ENCODE measurements at places on chromosomes 12 and 14.

GRCh38 chr14:55336162-55336561 lies 64.9 kb downstream of the FBXO34 start:
- DNase-seq, result peak; percentile 14

- no peak for DNase-seq
These were observed 43.2 kb downstream of the SLC5A8 start for GRCh38 chr12:101166866-101167265.

DNA sequence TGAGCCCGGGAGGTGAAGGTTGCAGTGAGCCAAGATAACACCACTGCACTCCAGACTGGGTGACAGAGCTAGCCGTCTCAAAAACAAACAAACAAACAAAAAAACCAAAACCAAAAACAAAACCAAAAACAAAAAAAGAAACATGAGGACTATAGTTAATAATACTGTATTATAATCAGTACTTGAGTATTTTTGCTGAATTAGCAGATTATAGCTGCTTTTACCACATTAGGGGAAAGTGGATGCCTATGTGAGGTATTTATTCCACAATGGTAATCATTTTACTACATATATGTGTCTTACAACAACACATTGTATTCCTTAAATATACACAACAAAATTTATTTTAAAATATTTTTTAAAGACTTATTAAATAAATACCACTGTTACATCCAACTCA lies 101.4 kb upstream of the PPP4R3A start:
- no peak for DNase-seq

DNA sequence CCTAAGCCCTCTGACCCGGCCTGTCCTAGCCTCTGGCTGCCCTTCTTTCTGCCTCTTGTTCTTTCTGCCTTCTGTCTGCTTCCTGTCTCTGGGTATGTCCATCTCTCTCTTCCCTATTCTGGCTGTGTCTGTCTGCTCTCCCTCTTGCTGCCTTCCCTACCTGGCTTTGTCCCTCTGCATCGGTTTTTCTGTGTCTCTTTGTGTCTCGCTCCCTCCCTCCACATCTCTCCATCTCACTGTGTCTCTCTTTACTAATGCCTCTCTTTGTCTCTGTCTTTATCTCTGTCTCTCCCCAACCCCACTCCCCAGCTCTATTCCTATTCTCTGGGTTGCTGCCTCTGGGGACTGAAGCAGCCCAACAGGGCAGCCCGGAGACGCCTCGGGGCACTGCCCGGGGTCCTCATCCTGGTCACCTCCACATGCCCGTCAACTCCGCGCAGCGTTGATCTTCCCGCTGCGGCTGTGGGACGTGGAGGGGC lies 10.1 kb downstream of the SHMT2 start:
- peak; percentile 83 for DNase-seq

DNA sequence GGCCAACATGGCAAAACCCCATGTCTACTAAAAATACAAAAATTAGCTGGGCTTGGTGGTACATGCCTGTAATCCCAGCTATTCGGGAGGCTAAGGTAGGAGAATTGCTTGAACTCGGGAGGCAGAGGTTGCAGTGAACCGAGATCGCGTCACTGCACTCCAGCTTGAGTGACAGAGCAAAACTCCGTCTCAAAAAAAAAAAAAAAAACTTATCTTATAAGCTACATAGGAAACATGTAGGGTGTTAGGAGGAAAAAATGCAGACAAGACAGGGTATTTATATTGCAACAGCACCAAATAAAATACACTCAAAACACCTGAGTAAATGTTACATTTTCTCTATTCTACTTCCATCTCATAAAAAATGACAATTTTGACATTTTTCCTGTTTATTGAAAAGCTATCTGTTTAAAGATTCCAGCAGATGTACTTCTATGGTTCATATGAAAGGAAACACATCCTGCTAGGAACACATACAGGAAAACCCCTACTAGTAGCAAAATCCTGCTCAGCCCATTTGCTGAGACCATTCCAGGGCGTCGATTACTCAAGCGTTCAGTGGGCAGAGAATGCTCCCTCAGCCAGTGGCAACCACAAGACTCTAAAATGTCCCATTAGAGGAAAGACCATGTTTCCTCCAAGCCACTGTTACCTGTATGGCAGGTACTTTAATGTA lies 19.7 kb downstream of the CORO1C start:
- DNase-seq, result no peak

DNA sequence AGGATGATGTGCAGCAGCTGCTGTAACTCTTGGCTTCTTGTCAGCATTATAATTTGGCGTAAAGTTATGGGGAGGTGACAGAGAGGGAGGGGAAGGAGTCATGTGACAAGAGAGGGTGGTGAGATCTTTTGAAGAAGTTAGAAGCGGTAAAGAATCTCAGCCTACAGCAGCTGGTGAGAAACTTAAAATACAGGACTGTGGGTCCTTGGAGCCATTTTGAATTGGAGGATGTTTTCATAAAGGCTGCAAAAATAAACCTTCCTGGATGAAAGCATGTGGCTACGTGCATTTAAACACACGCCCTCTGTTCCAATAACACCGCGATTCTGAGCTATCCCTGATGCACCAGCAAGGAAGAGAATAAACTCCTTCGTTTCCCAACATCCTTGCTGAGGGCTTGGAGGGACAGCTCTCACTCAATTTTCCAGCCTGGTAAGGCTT lies 133.7 kb downstream of the TMEM30B start:
- DNase-seq, result peak; percentile 24

GRCh38 chr12:24773996-24774395 lies 174.9 kb downstream of the BCAT1 start:
- DNase-seq, result no peak

DNA sequence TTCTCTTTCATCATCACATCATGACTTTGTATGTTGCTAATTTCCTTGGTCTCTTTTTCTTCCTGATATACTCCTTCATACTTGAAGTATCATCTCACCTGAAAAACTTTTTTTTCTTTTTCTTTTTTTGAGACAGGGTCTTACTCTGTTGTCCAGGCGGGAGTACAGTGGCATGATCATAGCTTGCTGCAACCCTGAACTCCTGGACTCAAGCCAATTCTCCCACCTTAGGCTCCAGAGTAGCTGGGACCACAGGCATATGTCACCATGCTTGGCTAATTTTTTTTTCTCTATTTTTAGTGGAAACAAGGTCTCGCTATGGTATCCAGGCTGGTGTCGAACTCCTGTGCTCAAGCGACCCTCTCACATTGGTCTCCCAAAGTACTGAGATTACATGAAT lies 107.6 kb downstream of the RALGAPA1 start:
- no peak for DNase-seq

- DNase-seq, result no peak
These were observed 3.2 kb downstream of the BIN2 start for GRCh38 chr12:51320695-51321320.

DNA sequence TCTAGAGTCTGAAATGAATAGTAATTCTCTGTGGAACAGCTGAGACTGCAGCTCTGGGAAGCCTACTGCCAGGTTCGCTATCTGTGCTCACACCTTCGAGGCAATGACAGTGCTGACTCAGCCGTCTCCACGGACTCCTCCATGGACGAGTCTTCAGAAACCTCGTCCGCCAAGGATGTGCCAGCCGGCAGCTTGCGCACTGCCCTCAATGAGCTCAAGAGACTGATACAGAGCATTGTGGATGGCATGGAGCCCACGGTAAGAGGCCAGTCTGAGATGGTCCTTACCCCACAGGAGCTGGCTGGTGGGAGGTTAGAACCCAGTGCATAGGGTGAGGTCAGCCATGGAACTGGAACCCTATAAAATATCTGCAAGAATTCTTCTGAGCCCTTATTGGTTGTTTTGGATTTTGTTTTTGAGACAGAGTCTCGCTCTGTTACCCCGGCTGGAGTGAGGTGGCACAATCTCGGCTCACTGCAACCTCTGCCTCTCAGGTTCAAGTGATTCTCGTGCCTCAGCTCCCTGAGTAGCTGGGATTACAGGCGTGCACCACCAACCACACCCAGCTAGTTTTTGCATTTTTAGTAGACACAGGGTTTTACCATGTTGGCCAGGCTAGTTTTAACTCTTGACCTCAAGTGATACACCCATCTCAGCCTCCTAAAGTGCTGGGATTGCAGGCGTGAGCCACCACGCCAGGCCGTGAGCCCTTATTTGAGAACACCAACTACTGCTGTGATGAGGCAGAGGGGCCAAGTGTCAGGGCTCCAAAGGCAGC lies 43.9 kb downstream of the RAB35 start:
- no peak for DNase-seq

DNA sequence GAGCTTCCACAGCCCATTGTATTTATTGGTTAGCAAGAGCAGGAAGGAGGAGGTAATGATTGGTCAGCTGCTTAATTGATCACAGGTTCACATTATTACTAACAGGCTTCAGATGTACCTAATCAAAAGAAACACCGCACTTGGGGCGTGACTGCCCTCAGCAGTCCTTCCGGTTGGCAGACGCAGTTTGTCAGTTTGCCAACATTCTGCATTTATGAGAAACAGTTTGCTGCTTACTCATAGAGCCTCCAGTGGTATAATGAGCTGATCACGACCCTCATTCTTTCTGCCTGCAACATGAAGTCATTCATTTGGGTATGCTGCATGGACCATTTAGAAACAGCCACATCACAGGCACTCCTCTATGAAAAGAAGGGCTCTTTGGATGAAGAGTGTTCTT lies 42.5 kb upstream of the PPM1H start:
- peak; percentile 81 for DNase-seq

- DNase-seq, result no peak
These were observed 182.9 kb downstream of the TTC6 start for GRCh38 chr14:37778135-37778943.

- no peak for DNase-seq
These were observed 12.8 kb upstream of the AQP2 start for GRCh38 chr12:49937639-49938300.

GRCh38 chr14:54002653-54003052 lies 46.0 kb upstream of the BMP4 start:
- DNase-seq, result peak; percentile 19

GRCh38 chr14:82251494-82251893 lies 717.8 kb upstream of the SEL1L start:
- DNase-seq, result no peak

- no peak for DNase-seq
These were observed 57.0 kb upstream of the GPHB5 start for GRCh38 chr14:63375769-63376168.

DNA sequence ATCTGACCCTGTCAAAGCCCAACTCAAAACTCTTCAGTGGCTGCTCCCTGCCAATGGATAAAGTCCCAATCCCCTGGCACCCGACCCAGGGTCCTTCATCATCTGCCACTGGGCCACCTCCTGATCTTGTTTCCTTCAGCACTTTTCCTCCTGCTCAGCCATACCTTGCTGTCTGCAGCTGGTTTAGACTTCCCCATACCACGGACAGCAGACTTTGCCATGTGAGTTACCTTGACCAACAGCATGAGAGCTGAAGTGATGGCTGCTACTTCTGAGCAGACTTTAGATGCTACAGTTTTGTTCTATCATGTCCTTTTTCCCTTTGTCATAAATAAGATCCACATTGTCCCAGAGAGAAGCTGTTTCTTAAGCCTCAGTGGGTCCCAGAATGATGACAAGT lies 33.3 kb upstream of the STON2 start:
- DNase-seq, result no peak

DNA sequence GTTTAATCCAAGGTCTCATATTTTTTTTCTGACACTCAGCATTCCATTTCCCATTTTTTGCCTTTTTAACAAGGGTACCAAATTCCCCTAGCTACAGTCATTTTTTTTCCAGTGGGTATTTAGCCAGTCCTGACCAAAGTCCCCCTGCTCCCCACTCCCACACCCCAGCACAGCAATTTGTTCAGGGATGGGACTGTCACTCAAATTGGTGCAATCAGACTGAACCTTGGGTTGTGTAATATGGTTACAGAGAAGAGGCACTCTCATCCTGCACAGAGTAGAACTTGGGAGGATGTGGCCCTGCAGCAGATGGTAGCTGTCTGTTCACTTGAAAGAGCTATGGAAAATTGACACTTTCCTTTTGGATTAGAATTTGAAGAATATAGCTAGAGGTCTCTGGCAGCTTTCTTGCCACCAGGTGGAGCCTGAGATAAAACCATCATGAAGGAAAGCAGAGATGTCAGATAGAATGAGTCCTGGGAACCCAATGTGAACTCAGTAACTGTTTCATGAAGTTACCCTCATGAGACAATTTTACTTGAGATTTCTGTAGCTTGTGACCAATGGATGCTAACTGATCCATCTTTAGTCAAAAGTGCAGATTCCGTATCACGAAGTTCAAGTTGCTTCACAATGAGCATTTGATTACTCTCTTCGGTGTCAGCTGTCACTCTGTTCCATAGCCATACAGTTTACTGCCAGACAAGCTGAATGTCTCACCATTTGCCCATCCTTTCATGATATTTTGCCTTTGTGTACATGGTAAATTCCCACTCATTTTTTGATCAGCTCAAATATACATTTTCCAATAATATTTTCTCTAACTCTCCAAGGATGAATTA lies 394.0 kb upstream of the SYT1 start:
- peak; percentile 52 for DNase-seq

DNA sequence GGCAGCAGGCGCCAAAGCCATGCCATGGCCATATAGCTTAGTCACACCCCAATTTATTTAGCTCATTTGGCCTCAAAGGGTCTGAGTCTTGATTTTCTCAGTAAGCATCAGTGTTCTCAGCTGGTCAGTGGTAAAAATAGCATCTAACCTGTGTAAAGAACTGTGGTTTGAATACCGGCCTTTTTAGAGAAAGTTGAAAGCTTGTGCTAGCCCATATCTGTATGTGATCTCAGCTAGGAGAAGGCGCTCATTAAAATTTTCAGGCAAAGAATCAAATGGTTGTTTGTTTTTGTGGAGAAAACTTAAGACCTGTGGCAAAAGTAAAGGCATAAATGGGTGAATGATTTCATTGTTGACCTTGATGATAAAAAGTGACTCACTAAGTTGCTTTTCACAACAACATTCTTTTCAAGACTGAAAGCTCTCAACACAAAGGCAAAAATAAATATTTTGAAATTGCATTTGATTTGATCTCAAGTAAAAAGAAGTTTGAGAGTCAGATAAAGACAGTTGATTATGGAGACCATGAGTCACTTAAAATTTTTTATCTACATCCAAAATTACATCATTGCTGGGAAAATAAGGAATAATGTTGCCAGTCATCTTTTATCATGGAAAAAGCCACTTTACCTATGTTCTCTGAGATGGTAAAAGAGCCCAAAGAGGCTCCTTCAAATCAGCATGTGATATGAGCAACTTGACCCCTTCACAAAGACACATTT lies 128.5 kb upstream of the RGS6 start:
- DNase-seq, result no peak

- no peak for DNase-seq
These were observed 2.9 kb upstream of the AGAP2 start for GRCh38 chr12:57741413-57741789.

DNA sequence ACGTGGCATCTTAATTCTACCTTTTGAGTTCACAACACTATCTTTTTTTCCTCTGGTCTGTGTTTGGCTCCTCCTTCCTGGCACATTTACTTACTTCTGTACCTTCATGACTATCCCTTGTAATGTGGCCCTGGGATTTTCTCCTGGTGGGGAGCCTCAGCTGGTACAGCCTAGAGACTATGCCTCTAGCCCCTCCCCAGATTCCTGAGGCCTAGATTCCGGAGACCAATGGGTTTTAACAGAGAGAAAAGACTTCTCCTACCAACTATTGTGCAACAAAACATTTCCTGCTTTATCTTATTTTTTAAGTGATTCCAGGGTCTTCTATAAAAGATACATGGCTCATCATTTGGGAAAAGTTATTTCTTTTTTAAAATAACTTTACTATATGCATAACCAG lies 216.2 kb upstream of the KRR1 start:
- DNase-seq, result no peak

Measured in NCI-H1417 (cell line).